Stimulated activated CD4-positive, alpha-beta T cell treated with anti-CD3 and anti-CD28 coated beads, Interleukin-12 subunit alpha, Interleukin-12 subunit beta, amount 100 ng/mL, for 24 hours (primary cell): ENCODE measurements at places on chromosomes 5 and 9.
A peak's percentile ranks its signal among the peaks of the same experiment; 100 is the strongest.

GRCh38 chr5:67206929-67207328 lies 10.3 kb upstream of the CD180 start:
- peak; percentile 75 for DNase-seq

- DNase-seq = no peak
Observed at GRCh38 chr5:66982470-66982869, 214.1 kb downstream of the CD180 start.

DNA sequence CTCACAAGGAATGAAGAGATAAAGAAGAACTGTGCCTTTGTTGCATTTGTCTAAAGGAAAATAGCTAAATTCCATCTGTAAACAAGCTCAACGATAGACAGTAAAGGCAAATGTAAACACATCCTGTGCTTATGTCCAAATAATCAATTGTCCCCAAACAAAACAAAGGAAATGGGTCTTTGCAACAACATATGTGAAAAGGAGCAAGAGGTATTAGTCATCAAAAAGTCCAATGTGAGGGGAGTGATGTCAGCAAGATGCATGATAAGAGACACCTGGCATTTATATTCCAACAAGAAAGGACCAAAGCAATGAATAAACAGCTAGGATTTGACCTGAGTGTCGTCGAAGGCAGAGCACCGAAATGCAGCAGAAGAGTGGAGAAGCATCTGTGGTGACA lies 209.1 kb downstream of the ASTN2 start:
- DNase-seq = no peak

DNA sequence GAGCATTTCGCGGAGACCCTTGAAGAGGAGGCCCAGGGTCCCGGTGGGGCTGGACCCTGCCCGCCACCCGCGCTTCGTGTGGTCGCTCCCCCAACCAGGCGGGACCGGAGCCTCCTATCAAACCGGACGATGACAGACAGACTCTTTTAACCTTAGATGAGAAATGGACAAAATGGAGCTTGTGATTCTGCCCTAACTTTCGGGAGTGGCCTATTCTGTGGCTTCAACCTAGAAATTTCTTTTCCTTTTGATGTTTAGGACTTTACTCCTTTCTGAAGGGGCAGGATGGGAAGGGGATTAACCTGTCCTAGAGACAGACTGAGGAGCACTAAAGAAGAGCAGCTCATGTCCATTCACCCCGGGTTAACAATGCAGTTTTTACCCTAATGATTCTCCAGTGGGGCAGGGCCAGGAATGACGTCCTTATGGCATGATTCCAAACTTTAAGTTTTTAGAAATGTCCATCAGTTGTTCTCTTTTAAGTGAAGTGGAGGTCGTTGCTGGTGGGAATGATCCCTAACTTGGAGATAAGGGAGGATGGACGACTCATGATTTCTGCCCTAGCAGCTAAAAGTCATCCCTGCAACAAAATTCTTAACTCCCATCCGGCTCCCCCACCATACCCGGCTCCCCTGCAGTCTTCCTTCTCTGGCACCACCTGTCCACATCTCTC lies 1.0 kb downstream of the NIPSNAP3A start:
- no peak for DNase-seq

GRCh38 chr5:44396312-44396711 lies 7.1 kb upstream of the FGF10 start:
- no peak for DNase-seq

GRCh38 chr5:76850543-76851145 lies 830 bp downstream of the S100Z start:
- no peak for DNase-seq
